Left lobe of liver (tissue), 2 donors: ENCODE measurements at places on chromosomes 1 and 21. TPM values are rescaled to one million over a fixed set of nuclear protein-coding genes. Genes with fewer than 3 reads are reported as not detected.
A peak's percentile ranks its signal among the peaks of the same experiment; 100 is the strongest.

- DNase-seq = no peak
Measured at GRCh38 chr1:63557365-63557987, 34.2 kb downstream of the EFCAB7 start.

The RNPC3 gene
- 12.7 TPM for total RNA-seq

DNA sequence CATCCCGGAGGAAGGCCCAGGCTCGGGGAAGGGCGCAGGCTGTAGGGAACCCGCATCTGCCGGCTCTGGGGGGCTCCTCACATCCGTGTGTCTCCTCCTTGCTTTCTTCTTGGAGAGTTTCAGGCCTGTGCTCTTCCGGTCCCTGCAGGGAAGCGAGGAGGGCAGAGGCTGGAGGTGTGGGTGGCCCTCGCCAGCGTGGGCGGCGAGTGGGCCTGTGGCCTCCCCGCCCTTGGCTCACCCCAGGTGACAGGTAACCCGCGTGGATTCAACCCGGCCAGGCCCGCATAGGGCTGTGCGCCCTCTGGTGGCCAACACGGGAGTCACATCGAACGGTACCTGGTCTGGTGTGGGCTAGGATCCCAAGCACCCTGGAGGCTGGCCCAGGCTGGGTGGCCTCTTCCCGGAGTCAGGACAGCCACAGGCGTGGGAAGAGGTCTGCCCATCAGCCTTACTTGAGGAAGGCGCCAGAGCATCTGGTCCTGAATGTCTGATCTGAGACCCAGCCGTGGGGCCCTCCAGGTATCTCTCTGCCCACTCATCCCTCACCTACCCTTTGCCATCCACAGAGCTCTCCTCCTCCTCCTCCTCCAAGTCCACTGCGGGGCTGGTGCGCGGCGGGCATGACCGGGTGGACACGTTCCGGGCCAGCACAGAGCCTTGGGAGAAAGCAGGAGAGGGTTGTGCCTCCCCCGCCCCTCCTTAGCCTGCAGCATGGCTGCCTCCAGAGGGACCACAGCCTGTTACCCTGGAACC is 9.6 kb upstream of the TNFRSF25 start:
- DNase-seq = peak; percentile 82

The INAVA gene
- total RNA-seq = 0.45 TPM

The C1orf94 gene
- total RNA-seq = not detected

The MAB21L3 gene
- 0.63 TPM for total RNA-seq

The KRTAP12-2 gene
- total RNA-seq = not detected

The ITLN2 gene
- total RNA-seq = not detected

The HECTD3 gene
- total RNA-seq = 33.9 TPM

The MTARC2 gene
- total RNA-seq = 129 TPM

The S100A7A gene
- not detected for total RNA-seq

GRCh38 chr1:229410692-229411433 is 23.0 kb downstream of the ACTA1 start:
- no peak for DNase-seq

The LRRC38 gene
- not detected for total RNA-seq

DNA sequence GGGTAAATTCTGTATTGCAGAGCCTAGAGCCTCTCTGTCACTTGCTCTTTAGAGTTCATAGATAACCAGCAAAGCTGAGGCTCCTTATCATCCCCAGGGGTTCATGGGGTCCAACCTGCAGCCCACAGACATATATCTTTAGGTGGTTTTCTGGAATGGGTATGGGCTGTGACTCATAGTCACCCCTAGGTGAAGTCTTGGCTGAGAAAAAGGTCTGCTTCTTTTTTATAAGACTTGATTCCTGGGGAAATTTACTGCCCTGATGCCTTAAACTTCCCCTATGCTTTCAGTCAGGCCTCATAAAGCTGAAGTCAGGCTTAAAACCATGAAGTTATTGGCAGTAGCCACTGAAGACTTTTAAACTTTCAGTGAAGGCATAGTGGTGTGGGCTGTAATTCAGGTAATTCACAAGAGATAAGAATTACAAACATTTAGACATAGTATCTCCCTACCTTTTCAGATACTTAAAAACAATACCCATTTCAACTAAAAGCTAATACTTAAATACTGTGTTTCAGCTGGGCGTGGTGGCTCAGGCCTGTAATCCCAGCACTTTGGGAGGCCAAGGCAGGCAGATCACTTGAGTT is 46.8 kb downstream of the MACO1 start:
- no peak for DNase-seq

GRCh38 chr1:26283871-26284596 is 4.1 kb downstream of the SH3BGRL3 start:
- no peak for DNase-seq

- DNase-seq = no peak
Measured at GRCh38 chr1:182587666-182588499, 1.2 kb downstream of the RNASEL start.

DNA sequence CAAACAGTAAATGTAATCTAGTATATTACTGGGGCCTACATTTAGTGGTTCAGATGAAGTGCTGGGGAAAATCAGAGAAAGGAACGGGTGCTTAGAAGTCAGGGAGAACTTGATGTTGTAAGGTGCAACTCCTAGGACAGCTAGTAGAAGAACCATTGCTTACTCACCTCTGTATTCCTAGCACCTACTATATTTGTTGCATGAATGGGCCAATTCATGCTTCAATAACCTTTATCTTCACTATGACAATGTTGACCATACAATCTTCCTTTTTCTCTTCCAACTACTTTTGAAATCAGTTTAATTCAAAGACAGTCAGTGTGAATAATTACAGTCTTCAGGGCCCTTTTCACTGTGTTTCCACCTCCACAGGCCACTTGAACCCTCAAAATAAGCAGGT is 125.0 kb upstream of the DMRTA2 start:
- DNase-seq = no peak

GRCh38 chr21:30758306-30758705 is 3.1 kb upstream of the KRTAP21-1 start:
- DNase-seq = no peak

DNA sequence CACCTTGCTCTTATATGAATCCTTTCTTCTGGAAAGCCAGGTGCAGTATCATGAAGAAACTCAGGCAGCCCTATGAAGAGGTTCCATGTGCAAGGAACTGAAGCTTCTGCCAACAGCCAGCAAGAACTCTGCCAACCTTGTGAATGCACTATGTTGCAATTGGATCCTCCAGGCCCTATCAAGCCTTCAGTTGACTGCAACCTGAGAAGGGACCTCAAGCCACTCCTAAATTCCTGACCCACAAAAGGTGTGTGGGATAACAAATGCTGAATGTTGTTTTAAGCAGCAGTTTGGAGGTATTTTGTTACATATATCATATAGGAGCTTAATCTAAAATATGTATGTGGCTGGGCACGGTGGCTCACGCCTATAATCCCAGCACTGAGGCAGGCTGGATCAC is 84.0 kb downstream of the RERE start:
- peak; percentile 58 for DNase-seq

DNA sequence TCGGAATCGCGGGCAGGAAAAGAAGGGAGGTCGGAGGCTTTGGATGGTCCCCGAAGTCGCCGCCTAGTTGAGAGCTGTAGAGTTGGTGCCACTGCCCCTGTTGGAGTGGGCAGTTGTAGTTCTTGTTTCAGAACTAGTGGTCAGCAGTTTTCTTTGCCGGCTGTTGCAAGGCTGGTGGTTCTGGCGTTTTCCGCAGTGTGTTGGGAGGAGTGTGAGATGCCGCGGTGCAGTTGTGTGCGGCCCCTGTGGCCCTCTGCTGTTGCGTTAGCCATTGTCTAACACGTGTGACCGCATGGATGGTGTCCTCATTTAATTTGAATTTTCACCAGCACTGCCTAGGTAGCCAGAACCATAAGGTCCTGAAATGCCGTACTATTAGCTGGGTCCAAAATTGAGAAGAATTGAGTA is 1.4 kb downstream of the ARF1 start:
- DNase-seq = no peak

DNA sequence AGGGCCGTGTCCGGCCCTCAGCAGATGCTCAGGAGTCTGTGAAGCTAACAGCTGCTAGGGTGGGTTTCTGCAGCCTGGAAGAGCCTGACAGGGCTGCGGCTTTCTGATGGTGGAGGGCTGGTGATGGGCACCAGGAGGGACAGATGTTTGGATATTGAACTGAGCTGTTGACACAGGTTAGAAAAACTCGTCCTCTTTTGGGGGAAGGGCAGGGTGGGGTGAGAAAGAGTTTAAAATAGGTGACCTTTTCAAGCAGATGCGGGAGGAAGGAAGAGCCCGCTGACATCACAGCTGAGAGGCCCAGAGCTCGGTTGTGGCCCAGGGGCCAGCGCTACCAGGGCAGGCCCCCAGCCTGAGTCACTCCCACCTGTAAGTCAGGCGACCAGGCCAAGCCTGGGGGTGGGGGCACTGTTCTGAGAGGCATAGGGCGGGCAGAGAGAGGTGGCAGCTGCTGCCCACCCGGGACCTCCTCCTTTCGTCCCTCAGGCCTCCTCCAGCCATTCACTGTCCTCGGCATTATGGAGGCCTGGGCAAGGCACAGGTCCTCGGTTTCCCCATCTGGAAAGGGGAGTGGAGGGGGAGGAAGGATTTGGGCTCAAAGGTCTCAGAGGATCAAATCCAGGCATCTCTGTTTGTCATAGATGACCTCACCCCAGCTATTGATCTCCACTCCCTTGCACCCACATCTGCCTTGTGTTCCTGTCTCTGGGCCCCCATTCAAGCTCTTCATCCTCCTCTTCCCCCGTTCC is 32.3 kb upstream of the ID3 start:
- DNase-seq = no peak

GRCh38 chr1:9510130-9510529 is 29.1 kb upstream of the SLC25A33 start:
- DNase-seq = no peak

The DOCK7 gene
- 13.1 TPM for total RNA-seq

DNA sequence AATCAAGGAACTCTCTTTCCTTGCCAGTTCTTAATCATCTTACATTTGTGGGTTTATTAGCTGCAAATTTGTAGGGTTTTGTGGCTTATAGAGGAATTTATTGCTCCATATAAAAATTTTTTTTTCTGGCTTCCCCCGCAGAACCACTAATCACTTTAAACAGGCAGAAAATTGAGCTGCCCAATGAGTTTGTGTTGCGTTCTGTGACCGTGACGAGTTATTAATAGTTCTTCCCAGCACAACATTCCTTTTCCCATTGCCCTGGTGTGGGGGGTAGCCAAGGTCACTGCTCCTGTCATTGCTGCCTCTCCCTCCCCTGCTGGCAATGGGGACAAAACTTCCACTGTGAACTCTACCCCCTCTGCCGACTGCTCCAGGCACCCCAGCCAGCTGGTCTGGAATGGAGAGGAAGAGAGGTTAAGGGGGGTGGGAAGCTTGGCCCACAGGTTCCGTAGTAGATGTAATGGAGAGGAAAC is 55.1 kb downstream of the UBE2T start:
- DNase-seq = no peak

The DDR2 gene
- 2.0 TPM for total RNA-seq

DNA sequence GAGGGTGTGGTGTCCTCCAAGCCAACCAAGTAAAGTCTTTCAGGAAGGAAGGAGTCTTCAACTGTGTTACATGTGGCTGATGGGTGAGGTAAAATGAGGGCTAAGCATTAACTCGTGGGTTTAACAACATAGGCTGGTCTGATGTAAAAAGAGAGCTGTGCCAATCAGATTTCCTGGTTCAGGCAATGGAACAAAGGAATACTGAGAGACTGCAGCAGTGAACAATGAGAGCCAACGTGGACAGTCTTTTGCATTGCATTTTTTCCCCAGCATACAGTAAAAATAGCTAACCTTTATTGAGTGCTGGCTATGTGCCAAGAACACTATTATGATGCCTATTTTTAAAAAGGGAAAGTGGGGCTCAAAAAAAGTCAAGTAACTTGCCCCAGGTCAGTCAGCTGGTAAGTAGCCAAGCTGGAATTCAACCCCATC is 31.1 kb downstream of the DLGAP3 start:
- no peak for DNase-seq

DNA sequence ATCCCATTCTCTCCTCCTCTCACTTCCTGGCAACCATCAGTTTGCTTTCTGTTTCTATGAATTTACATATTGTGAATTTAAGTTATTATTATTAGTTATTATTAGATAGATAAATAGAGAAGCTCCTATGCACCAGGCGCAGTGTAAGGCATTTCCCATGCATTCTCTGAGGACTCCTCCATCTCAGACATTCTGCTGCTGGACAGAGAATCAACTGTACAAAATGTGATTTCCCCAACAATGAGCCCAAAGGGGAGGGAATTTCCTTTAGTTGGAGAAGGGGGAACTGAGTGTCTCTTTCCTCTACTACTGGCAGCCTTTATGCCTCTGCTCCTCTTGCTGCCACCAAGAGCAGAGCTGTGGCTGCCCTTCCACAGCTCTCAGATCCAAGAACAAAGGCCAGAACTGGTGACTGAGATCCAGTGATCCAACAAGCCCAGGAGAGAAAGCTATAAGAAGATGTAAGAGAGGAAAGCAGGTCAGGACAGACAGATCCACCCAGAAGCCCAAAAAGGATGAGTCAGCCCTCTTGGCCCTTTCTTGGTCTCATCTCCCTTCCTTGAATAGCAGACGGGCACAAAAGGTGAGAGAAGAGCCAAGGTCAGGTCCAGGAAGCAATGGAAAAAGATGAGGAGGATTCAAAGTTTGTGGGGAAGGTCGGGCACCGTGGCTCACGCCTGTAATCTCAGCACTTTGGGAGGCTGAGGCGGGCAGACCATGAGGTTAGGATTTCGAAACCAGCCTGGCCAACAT is 3.5 kb upstream of the IVL start:
- DNase-seq = no peak

The TRNP1 gene
- total RNA-seq = 2.8 TPM

GRCh38 chr1:67338642-67339041 is 31.0 kb downstream of the IL12RB2 start:
- DNase-seq = no peak

DNA sequence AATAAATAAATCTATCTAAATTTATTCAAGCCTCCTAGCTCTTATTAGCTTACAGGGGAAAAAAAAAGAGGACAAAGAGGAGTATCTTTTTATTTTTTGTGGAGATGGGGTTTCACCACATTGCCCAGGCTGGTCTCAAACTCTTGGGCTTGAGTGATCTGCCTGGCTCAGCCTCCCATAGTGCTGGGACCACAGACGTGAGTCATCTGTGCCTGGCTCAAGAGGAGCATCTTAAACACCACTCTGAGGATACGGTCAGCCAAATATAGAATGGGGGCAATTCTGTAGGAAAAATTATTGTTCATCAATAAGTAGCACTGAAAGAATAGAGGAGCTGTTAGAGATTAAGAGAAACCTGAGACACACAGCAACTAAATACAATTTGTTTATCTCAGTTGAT is 24.1 kb downstream of the SLC45A3 start:
- DNase-seq = no peak

- no peak for DNase-seq
Measured at GRCh38 chr1:38371505-38371844, 324.9 kb upstream of the POU3F1 start.
